ENCODE measurements at places on chromosomes 4 and X.

DNA sequence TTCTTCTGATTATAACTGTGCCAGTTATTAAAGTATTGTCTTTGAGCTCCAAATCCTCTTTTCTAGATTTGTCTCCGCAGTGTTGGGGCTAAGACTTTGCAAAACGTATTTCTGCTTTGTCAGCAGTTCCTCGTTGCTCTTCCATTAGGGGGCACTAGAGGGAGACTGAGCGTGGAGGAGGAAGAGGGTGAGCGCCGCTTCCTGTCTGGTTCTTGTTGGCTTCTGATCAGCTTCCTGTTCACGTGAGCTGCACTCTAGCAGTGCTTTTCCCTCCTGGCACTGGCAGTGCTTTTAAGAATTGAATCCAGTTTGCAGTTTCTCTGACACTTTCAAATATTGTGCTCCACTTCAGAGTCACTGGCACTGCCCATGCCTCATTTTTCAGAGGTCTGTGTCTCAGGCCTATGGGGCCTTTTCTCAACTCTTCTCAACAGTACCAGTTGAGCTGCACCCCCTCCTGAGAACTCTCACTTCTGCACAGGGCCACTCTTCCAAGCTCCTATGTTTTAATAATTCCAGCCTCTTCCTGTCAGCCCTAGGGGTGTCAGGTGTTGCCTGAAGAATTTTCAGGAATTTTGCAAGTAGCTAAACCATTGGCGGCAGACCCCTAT is 54.4 kb upstream of the LCORL start:
- peak; percentile 64 for DNase-seq

- no peak for DNase-seq
These were observed 1.4 kb downstream of the DGKK start for GRCh38 chrX:50469206-50469605.

- no peak for DNase-seq
These were observed 277.0 kb upstream of the EDA2R start for GRCh38 chrX:66915893-66916292.

DNA sequence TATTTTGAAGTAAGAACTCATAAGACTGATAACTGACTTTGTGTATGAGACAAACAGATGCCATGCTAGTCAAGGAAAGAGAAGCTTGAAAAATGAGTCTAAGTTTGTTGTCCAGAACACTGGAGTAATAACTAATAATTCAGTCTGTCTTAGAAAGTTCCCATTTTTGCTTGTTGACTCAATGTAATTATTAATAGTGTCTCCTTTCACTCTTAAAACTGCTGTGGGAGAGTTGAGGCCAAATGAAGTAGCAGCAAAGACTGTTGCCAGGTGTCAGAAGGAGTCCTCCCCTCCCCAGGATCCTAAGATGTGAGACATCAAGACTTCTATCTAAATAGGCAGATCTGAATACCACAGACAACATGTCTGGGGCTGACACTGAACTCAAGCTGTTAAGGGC is 20.8 kb upstream of the FAM13A start:
- DNase-seq = no peak

- no peak for DNase-seq
These were observed 923.2 kb downstream of the NLGN4X start for GRCh38 chrX:5305452-5305851.

Data from activated CD4-positive, alpha-beta T cell treated with anti-CD3 and anti-CD28 coated beads, Interleukin-2, amount 10 ng/mL, durations not matched to agents 7 days and 5 days (primary cell).